ENCODE measurements at places on chromosomes 16 and 17.

- no peak for DNase-seq
Measured at GRCh38 chr17:4506175-4506813, 7.6 kb downstream of the SPNS2 start.

DNA sequence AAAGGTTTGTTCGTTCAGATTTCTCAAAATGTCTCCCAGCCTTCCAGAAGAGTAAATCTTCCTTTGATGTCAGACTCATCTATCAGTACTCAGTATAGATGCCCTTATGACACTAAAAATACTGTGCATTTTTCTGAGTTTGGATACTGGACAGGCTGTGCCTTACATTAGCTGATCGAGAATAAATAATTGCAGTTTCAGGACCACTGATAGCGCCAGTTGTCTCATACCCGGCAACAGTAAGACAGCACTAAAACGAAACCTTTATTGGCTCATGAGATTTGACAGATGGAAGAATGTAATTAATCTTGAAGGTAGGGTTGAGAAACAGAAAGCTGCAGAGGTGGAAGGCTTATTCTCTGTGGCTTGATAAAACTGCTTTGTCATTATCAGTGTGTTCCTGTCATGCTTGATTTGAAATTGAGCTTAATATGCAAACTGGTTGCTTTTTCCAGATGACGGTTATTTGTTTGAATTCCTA is 1.2 kb downstream of the ATP6V0A1 start:
- DNase-seq: no peak

DNA sequence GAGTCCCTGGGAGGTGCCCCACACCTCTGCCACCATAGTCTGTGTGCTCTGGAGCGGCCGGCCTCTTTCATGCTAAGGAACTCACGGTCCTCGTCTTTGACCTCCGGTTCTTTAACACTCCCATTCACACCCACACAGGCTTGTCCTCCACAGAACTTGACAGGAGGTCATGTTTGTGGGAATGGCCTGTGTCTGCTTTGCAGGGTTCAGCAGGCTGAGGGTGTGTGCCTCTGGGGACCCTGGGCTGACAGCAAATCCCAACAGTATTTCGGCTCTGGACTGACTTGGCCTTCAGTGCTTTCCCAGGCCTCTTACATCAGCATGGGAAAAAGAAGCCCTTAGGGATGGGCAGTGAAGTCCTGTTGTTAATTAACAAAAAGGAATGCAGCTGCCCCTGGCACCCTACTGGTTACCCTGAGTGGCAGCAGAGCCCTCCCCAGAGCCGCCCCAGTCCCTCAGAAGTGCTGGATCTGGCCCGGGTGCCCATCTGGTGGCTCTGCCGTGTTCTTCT is 35.4 kb upstream of the ADORA2B start:
- no peak for DNase-seq

GRCh38 chr17:60398227-60398959 is 6.5 kb upstream of the USP32 start:
- DNase-seq: no peak

GRCh38 chr16:78102122-78102660 is 2.7 kb downstream of the WWOX start:
- no peak for DNase-seq

DNA sequence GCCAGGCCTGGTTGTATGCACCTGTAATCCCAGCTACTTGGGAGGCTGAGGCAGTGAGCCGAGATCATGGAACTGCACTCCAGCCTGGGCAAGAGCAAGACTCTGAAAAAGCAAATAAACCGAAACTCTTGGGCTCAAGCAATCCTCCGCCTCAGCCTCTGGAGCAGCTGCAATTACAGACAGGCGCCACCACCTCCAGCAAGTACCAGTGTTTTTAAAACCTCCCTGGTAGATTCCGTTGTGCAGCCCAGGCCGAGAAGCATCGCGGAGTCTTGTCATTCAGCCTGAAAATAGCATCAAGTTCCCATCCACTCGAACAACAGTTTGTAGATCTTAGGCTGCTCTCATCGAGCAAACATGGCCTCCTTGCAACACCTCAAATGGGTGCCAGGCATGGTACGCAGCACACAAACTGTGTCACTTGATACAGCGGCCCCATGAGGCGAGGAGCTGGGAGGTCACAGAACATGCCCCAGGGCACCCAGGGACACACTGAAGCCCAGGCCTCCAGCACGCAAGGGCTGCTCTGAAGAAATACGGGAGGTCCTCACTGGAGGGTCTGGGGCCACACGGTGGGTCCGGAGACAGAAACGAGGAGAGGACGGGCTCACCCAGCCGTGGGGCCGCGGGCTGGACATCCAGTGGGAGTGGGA is 18.1 kb downstream of the TMC6 start:
- no peak for DNase-seq

DNA sequence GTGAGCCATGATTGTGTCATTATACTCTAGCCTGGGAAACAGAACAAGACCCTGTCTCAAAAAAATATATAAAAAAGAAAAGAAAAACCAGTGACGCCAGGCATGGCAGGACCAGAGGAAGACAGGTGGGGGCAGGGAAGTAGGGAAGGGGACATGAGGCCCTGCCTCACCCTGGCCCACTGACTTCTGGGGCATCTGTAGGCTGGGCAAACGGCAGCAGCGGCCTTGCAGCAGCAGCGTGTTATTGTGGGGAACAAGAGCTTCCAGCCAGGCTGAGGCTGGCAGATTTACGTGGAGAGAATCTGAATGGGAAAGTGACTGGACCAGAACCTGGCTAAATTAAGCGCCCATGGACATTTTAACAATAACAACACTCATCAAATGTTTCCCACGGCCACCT is 19.4 kb downstream of the CMTM4 start:
- DNase-seq: no peak

DNA sequence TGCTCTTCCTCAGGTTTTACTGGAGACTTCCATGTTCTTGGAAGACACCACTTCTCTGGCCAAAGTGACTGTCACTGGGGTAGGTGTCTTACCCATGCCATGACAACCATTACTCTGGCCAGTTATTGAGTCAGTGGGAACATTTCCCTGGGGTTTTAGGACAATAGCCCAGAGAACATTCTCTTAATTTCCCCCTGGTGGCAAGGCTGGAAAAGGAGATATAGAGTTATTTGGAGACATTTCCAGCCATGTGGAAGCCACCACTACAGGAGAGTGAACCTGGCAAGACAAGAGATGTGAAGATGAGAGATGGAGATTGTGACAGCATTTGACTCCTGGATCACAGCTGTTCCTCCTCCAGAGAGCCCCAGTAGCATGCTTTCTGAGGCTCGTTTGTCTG is 106.2 kb downstream of the CDK5R1 start:
- DNase-seq: no peak
